ENCODE measurements at places on chromosomes 2 and 18. TPM values are rescaled to one million over a fixed set of nuclear protein-coding genes. Genes with fewer than 3 reads are reported as not detected.

Gene PCARE
- 1.0 TPM for total RNA-seq

Gene DYNC2LI1
- 10.1 TPM for total RNA-seq

Gene CCDC178
- 0.89 TPM for total RNA-seq

Gene IL18RAP
- 1.1 TPM for total RNA-seq

Gene MAP3K19
- not detected for total RNA-seq

Gene C1QL2
- total RNA-seq: not detected

Gene SERPINB4
- total RNA-seq: not detected

Gene OTOS
- total RNA-seq: not detected

Gene KLF11
- total RNA-seq: 32.0 TPM

Gene FSHR
- total RNA-seq: 0.29 TPM

Gene ATP6V1B1
- total RNA-seq: 0.85 TPM

Gene RASGRP3
- total RNA-seq: 53.7 TPM

Gene CLIP4
- total RNA-seq: 63.1 TPM

Gene VWA3B
- not detected for total RNA-seq

Gene DHRS9
- total RNA-seq: 76.9 TPM

Measured in left cardiac atrium (tissue), 4 donors.